ENCODE measurements at places on chromosomes 1 and 21.
A peak's percentile ranks its signal among the peaks of the same experiment; 100 is the strongest.

DNA sequence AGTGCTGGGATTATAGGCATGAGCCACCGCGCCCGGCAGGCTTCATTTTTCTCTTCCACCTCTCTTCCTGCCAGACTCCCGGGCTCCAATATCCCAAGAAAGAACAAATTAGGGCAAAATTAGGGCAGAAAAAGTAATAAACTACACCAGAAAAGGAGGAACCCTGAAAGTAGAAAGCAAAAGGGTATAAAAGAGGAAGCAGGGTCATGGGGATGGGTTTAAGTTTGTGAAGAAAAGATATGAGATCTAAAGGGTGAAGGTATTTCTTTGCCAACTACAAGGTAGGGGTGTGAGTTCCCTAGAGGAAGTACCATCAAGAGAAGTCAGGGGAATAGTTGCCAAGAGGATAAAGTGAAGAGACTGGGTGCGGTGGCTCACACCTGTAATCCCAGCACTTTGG lies 9.9 kb downstream of the PTPN22 start:
- DNase-seq = no peak

DNA sequence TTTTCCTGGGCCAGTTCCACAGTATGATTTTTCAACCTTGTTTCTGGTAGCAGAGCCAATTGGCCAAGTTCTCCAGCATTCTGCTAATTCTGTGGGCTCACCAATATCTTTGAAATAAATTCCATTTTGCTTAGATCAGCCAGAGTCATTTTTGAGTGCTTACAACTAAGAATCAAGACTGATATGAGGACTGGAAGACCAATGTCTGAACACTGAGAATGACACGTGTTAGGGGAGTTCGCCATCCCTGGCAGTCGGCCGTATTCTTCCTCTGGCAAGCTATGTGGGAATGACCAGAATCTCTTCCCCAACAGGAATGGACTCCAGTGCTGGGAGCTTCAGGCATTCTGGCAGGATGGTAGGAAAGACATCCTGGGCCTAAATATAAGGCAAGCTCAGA lies 4.9 kb upstream of the TENT5C start:
- no peak for DNase-seq

DNA sequence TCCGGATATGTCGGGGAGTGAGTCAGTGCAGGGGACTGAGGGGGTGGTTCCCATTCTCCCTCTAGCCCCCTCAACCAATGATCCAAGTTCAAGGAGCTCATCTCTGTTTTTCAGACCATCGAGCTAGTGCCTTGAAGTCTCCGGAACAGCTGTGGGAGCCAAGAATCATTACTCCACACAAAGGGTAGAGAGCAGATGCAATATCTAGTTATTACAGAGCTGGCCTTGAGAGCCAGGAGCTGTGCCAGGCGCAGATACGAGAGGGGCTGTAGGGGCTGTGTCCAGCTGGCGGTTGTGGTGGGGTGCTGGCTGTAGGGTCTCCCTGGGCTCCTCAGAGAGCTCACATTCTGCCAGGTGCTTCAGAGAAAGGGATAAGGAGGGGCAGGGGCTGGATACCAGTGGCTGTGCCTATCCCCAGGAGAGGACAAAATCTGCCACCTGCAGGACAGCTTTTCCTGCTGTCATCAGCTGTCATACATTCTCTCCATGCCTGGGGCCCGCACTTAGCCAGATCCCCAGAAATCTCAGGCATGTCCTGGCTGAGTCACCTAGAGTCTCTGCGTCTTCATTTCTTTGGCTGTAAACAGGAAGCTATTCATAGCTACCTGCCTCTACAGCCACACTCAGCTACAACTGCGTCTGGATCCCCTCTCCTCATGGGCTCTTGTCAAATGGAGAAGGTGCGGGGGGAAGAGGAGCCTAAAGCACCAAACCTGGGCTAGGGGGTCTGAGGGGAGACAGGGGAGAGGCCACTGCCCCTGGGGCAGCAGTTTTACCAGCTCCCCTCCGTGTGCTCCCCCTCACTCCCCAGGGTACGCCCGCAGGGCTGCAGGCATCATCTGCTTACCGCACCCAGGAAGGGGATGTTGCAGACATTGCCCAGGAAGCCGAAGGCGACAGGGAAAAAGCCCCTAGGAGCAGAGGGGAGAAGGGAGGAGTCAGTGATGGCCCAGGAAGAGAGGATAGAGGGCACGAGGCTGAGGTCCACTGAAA lies 2.4 kb upstream of the KISS1 start:
- DNase-seq = no peak

GRCh38 chr21:32311621-32312020 lies 13.0 kb downstream of the MRAP start:
- no peak for DNase-seq

DNA sequence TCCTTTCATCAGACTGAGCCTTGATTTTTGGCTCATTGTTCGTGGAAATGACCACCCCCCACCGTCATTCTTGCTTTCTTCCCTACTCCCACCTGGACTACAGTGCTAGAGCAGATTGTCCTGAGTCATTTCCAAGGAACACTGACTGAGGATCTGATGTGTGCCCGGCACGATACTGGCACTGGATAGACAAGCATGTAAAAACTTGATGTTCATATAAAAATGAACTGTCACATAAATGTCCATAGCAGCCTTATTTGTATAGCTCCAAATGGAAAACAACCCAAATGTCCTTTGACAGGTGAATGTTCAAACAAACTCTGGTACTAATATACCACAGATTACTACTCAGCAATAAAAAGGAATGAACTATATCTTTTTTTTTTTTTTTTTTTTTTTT lies 18.6 kb upstream of the SLC45A3 start:
- DNase-seq = no peak

DNA sequence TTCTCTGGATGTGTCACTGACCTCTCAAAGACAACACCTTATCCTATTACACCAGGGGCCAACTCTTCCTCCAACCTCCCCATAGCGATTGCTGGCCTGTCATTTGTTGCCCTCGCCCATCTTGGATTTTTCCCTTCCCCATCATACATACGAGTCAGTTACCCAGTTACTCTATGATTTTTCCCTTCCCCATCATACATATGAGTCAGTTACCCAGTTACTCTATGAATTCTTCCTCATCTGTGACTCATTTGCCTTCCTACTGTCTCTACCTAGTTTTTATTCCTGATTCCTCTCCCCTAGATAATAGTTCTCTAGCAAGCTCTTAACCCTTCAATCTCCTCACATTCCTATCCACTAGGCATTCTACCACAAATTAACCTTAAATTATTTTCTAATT lies 178.8 kb downstream of the NR5A2 start:
- no peak for DNase-seq

GRCh38 chr21:29441651-29442050 lies 142.9 kb downstream of the BACH1 start:
- no peak for DNase-seq

DNA sequence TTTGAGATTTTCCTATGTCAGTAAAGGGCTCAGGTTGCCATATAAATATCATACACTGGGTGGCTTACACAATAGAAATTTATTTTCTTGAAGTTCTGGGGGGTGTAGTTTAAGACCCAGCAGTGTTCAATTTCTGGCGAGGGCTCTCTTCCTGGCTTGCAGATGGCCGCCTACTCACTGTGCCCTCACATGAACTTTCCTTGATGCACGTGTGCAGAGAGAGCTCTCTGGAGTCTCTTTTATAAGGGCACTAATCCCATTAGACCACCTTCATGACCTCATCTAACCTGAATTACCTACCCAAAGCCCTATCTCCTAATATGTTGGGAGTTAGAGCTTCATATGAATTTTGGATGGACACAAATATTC lies 21.1 kb downstream of the TMEM51 start:
- no peak for DNase-seq

GRCh38 chr1:14949836-14950713 lies 203.5 kb upstream of the TMEM51 start:
- no peak for DNase-seq

- no peak for DNase-seq
These were observed 3.8 kb downstream of the DDX59 start for GRCh38 chr1:200665861-200666260.

DNA sequence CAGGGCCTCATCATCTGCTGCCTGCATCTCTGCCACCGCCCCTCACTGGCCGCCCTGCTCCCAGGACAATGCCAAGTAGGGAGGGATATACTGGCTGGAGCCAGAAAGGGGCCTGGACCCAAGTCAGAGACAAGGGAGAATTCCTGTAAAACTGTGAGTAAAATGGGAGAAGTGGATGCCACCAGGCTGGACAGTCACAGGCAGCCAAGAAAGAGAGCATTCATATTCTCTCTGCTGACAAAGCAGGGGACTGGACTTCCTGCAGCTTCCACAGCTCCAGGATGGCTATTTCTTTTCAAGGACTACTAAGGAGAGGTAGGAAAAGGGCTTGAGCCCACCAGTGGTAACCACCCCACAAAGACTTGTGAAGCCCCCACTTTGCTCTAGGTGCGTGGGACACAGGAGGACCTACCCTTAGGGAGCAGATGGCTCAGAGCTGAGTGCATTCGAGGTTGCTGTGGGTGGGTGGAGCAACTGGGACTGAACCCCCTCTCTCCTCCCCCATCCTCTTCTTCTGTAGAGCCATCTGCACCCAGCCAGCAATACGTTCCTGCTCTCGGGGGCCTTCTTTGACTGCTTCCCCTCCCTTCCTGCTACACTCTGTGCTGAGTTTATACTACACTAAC lies 57.5 kb downstream of the GLIS1 start:
- no peak for DNase-seq

GRCh38 chr1:57612833-57613232 lies 189.0 kb upstream of the DAB1 start:
- no peak for DNase-seq

- DNase-seq = no peak
These were observed 121.2 kb downstream of the PIK3R3 start for GRCh38 chr1:46011121-46011695.

DNA sequence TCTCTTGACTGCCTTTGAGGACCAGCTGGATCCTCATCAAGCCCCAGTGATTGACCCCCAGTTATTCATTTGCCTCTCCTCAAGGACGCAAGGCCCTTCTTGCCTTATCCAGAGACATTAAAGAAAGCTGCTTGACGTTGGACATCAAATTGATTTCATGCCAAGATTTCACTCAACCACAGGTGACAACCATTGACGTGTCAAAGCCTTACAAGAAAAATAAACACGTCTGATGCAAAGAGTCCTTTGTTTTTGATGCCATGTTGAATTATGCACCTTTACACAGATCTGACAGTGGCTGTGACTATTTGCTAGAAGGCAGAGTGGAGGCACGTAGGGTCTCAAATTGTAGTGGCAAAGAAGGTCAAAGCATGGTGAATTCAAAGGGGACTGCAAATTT lies 666.2 kb upstream of the CAMK1G start:
- no peak for DNase-seq

GRCh38 chr1:4213366-4213973 lies 313.4 kb upstream of the C1orf174 start:
- no peak for DNase-seq

- DNase-seq = no peak
These were observed 133.6 kb upstream of the ATP1B1 start for GRCh38 chr1:168972887-168973286.

- DNase-seq = no peak
These were observed 246.9 kb downstream of the GRIK3 start for GRCh38 chr1:36787312-36787913.

GRCh38 chr1:13860031-13860430 lies 160.0 kb downstream of the PRDM2 start:
- DNase-seq = no peak

DNA sequence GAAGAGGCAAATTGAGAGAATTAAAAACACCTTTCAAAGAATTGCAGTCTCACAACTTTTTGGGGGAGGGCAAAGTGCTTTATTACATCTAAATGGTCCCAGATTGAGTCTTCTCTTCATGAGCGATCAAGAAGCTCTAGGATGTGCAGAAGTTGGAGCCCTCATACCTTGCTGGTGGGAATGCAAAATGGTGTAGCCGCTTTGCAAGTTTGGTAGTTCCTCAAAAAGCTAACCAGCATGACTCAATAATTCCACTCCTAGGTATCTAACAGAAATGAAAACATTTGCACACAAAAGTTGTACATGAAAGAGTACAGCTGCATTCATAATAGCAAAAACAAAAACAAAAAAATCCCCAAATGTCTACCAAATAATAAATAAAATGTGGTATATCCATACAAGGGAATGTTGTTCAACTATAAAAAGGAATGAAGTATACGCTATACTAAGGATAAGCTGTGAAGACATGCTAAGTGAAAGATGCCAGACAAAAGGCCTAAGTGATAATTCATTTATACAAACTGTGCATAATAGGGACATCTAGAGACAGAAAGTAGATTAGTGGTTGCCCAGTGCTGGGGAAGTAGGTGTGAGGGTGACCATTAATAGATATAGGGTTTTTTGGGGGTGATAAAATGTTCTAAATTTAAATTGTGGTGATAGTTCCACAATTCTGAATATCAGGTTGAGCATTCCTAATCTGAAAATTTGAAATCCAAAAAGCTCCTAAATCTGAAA lies 55.2 kb downstream of the SELENOF start:
- DNase-seq = no peak

DNA sequence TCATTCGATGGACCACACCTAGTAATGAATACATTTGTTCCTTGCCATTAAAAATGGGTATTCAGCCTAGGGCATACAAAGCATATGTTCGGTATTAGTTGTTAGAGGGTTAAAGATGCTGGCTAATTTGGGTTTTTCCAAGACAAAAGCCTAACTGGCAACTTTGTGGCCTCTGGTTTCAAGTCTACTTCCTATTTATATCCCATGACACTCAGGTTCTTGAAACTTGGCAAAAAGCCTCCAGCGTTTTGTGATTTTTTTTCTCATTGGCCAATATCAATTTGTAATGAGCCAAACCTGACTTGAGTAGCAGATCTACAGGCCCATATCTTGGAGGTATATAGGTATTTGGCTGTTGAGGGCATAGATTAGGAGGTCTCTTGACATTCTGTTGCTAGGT lies 75.3 kb downstream of the C1orf21 start:
- no peak for DNase-seq

GRCh38 chr1:221013691-221014660 lies 134.7 kb downstream of the HLX start:
- no peak for DNase-seq

GRCh38 chr1:10449751-10450150 lies at the start of gene CORT:
Gene CORT, plus strand, starts transcription at chr1:10450031. Its CDS starts 193 bp downstream, at chr1:10450224.
- DNase-seq = no peak

GRCh38 chr1:161722406-161722805 lies 1.1 kb downstream of the FCRLB start:
- DNase-seq = no peak

GRCh38 chr1:78227705-78228635 lies 182.2 kb downstream of the GIPC2 start:
- DNase-seq = no peak

DNA sequence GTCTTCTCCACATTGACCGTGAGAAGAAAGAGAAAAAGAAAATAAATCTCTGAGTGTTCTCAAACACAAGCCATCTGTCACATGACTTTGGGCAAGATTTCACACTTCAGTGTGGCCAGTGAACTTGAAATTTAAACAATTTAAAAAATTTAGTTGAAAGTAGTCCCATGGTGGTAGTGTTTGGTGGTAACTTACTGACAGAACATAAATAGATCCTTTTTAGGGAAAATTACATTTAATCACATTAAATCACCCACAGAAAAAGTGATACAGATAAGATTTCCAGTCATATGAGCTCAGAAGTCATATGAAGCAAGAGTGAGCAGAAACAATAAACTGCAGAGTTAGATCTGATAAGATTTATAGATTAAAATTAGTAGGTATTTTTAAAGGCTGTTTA lies 31.9 kb upstream of the SGIP1 start:
- DNase-seq = no peak

- DNase-seq = peak; percentile 11
These were observed 50.2 kb upstream of the USP25 start for GRCh38 chr21:15679630-15680029.
